ENCODE measurements at places on chromosomes 4 and X. TPM values are rescaled to one million over a fixed set of nuclear protein-coding genes. Genes with fewer than 3 reads are reported as not detected.

DNA sequence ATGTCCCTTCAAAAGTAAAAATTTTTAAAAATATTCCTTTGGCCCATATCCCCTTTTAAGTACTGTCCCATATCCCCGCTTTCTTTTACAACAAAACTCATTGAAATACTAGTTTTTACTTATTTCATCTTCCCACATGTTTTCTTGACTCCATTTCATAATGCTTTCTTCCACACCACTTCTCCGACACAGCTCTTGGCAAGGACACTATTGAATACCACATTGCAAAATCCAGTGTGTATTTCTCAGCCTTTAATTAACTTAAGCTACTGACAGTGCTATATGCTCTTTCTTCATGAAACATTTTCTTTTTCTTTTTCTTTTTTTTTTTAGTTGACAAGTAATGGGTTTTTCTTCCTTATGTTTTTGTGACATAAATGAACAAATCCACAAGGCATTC lies 28.8 kb downstream of the PRDM8 start:
- no peaks in the 10 kb centered on the region for H3K36me3 ChIP-seq
- no peak overlapping the region for H3K4me3 ChIP-seq
- no peaks in the 10 kb centered on the region for H3K4me1 ChIP-seq

DNA sequence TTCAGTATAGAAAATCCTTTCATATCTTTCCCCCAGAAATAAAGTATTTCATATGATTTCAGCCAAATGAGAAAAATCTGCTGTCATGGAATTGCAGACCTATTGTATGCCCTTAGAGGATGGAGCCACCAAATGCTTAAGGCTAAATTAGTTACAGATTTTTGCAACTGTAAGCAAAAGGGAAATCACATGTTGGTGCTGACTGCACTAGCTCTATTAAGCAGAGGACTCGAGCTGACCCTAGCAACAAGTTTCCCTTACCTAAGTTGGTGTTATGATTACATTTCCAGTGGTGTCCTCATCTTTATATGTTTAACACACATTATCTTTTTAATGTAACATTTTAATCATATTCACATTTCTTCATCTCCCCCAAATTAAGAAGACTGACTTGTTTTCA lies 58.3 kb upstream of the DOCK11 start:
- H3K4me3 ChIP-seq: no peak overlapping the region
- H3K27me3 ChIP-seq: no peaks in the 10 kb centered on the region
- no peak overlapping the region for H3K27ac ChIP-seq
- no peaks in the 10 kb centered on the region for H3K36me3 ChIP-seq

- no peak overlapping the region for H3K4me3 ChIP-seq
- no peaks in the 10 kb centered on the region for H3K36me3 ChIP-seq
- no peak overlapping the region for H3K27ac ChIP-seq
- H3K27me3 ChIP-seq: no peaks in the 10 kb centered on the region
Measured at GRCh38 chrX:109954333-109954732, 48.6 kb upstream of the TMEM164 start.

GRCh38 chrX:49163555-49164419 lies 1.2 kb downstream of the MAGIX start:
- peak overlapping the region; percentile 76 for H3K4me3 ChIP-seq
- no peaks in the 10 kb centered on the region for H3K36me3 ChIP-seq
- H3K27me3 ChIP-seq: no peaks in the 10 kb centered on the region

- H3K27me3 ChIP-seq: no peaks in the 10 kb centered on the region
- H3K4me3 ChIP-seq: no peak overlapping the region
- no peak overlapping the region for H3K27ac ChIP-seq
- H3K4me1 ChIP-seq: no peaks in the 10 kb centered on the region
- no peak for DNase-seq
Measured at GRCh38 chr4:174928575-174929253, 10.6 kb downstream of the ADAM29 start.

- H3K4me3 ChIP-seq: peak overlapping the region; percentile 72
- peak; percentile 10 for DNase-seq
- peak overlapping the region; percentile 53 for H3K27ac ChIP-seq
- peaks cover 1% of the 10 kb centered on the region for H3K36me3 ChIP-seq
- H3K4me1 ChIP-seq: peaks cover 10% of the 10 kb centered on the region
Measured at GRCh38 chrX:40152741-40153344, 55.1 kb upstream of the BCOR start.

DNA sequence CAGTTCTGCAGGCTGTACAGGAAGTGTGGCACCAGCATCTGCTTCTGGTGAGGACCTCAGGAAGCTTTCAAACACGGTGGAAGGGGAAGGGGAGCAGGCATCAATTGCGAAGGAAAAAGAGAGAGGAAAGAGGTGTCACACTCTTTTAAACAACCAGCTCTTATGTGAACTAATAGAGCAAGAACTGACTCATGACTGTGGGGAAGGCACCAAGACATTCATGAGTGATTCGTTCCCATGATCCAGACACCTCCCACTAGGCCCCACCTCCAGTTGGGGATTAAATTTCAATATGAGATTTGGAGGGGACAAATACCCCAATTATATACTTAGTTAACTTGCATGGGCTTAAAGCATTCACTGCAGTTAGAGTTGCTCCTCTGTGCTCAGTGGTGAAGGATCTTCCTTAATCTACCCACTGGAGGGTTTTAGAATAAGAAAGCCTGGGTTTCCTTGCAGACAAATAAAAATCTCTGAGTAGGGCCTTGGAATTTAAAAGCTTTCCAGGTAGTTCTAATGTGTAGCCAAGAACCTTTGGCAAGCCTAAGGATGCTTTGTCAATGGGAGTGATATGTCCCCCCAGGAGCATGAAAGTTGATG lies 60.0 kb downstream of the SYNPO2 start:
- H3K4me3 ChIP-seq: no peak overlapping the region
- no peaks in the 10 kb centered on the region for H3K36me3 ChIP-seq
- no peak for DNase-seq
- H3K27ac ChIP-seq: no peak overlapping the region
- no peaks in the 10 kb centered on the region for H3K4me1 ChIP-seq

- no peaks in the 10 kb centered on the region for H3K36me3 ChIP-seq
- H3K27ac ChIP-seq: no peak overlapping the region
- peak; percentile 48 for DNase-seq
- peaks cover 19% of the 10 kb centered on the region for H3K4me1 ChIP-seq
Measured at GRCh38 chr4:123599920-123600810, 203.6 kb downstream of the SPRY1 start.

DNA sequence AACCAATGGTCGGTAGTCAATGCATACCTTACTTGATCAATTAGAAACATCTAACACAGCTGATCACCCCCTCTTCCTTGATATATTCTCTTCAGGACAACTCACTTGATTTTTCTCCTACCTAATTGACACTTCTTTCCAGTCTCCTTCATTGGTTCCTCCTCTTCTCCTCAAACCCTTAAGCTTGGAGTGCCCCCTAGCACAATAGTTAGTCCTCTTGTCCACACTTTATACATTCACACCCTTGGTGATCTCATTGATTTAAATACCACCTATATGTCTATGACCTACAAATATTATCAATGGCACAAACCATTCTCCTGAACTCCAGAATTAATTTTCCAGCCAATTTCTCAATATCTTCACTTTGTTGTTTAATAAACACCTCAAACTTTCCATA lies 724.0 kb downstream of the ADGRL3 start:
- no peaks in the 10 kb centered on the region for H3K27me3 ChIP-seq
- H3K36me3 ChIP-seq: no peaks in the 10 kb centered on the region
- H3K4me3 ChIP-seq: no peak overlapping the region

DNA sequence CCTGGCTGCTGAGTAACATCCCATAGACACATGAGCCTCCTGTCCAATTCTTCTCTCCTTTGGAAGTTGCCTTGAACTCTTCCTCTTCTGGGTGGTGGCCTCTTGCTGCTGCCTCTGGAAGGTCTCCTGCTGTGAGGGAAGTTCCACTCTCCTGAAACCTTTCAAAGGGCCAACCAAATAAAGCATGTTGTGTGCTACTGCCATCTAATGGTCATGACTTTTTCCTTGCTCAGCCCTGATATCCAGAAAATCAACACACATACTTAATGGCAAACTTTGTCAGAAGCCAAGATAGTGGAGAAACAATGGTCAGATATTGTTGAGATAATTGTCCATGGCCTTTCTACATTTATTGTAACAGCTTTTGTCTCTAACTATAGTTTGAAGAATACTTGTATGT lies 19.1 kb upstream of the ZXDA start:
- no peak for DNase-seq
- no peak overlapping the region for H3K4me3 ChIP-seq
- H3K36me3 ChIP-seq: no peaks in the 10 kb centered on the region
- H3K27ac ChIP-seq: no peak overlapping the region
- H3K27me3 ChIP-seq: no peaks in the 10 kb centered on the region
- H3K4me1 ChIP-seq: no peaks in the 10 kb centered on the region

GRCh38 chrX:51395810-51396728 lies 63.4 kb downstream of the NUDT10 start:
- H3K36me3 ChIP-seq: peaks cover 3% of the 10 kb centered on the region
- H3K4me3 ChIP-seq: peak overlapping the region; percentile 86
- H3K27me3 ChIP-seq: no peaks in the 10 kb centered on the region
- DNase-seq: peak; percentile 67

- H3K4me3 ChIP-seq: no peak overlapping the region
- H3K4me1 ChIP-seq: no peaks in the 10 kb centered on the region
- no peak for DNase-seq
- H3K27me3 ChIP-seq: no peaks in the 10 kb centered on the region
- H3K27ac ChIP-seq: no peak overlapping the region
Measured at GRCh38 chr4:129852434-129852833, 756.5 kb downstream of the C4orf33 start.

- no peaks in the 10 kb centered on the region for H3K36me3 ChIP-seq
- H3K27me3 ChIP-seq: no peaks in the 10 kb centered on the region
- no peak overlapping the region for H3K27ac ChIP-seq
- no peak overlapping the region for H3K4me3 ChIP-seq
- DNase-seq: no peak
- H3K4me1 ChIP-seq: no peaks in the 10 kb centered on the region
Measured at GRCh38 chrX:13790206-13791131, 26.4 kb downstream of the GPM6B start.

DNA sequence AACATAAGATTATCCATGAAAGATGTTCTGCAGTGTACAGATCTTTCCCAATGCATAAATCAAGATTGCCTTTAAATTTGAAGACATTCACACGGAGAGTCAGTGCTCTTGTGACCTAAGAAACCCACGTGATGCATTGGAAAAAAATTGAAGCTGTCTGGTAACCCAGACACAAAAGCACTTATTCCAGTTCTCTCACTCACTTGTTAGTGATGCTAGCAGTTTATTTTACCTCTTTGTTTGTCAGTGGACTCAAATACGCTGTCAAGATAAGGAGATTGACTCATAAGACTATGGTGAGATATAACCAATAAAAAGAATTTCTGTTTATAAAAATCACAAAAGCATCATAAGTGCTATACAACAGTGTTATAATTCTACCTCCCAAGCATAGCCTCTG lies 245.8 kb upstream of the SMIM31 start:
- no peak overlapping the region for H3K4me3 ChIP-seq
- no peaks in the 10 kb centered on the region for H3K36me3 ChIP-seq
- DNase-seq: no peak
- no peak overlapping the region for H3K27ac ChIP-seq

DNA sequence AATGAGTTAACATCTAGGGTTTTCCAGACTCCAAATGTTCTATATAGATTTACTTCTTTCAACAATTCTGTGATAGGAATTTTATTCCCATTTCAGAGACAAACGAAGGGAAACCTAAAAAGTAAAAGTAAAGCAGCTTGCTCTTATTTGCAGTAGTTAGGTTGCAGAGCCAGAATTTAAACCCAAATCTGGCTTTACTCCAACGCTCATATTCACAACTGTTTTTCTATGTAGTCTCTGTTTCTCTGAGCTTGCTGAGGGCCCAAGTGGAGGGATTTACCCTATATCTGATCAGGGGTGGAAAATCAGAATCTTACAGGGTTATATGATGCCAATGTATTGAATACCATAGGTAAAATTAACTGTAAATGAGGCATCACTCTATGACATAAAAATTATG lies 599.1 kb upstream of the GRIA3 start:
- no peaks in the 10 kb centered on the region for H3K36me3 ChIP-seq
- no peak overlapping the region for H3K4me3 ChIP-seq
- no peaks in the 10 kb centered on the region for H3K4me1 ChIP-seq
- no peaks in the 10 kb centered on the region for H3K27me3 ChIP-seq
- no peak for DNase-seq

DNA sequence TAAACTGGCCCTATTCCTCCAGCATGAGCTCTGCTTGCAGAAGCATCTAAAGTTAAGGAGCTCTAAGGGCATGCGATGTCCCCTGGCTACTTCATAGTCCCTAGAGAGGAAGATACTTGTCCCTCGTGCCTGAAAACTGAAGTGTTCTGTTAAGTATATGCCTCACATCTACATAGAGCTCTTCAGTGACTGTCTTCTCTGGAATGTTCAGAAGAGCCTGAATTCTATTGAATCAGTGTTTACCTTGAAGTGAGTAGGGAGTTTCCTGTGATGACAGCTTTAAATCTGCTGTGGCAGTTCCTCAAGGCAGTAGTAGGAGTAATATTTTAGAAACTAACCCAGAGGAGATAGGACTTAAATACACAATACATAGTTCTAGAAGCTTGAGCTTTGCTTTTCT lies 111.2 kb downstream of the ZNF518B start:
- H3K36me3 ChIP-seq: no peaks in the 10 kb centered on the region
- H3K27ac ChIP-seq: no peak overlapping the region
- DNase-seq: no peak
- H3K27me3 ChIP-seq: no peaks in the 10 kb centered on the region
- no peaks in the 10 kb centered on the region for H3K4me1 ChIP-seq
- no peak overlapping the region for H3K4me3 ChIP-seq

DNA sequence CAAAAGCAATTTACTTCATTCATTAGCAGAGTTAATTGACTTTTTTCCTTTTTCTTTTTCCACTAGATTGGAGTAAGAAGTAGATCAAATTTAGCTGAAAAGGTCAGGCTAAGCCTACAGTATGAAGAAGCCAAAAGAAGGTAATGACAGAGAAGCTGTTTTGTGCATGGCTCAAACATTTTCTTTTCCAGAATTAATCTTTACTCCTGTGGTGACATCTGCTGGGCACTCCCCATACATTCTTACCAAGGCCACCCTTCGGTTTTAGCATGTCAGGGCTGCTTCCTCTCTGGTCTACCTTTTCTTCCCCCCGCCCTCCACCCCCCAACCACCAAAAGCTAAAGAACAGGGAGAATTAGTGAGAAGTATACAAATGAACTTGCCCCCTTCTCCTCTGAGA lies 70.2 kb downstream of the CLDN22 start:
- H3K27ac ChIP-seq: no peak overlapping the region
- no peaks in the 10 kb centered on the region for H3K27me3 ChIP-seq
- no peaks in the 10 kb centered on the region for H3K36me3 ChIP-seq

Gene SH3D19
- total RNA-seq: not detected

Gene CFAP47
- not detected for total RNA-seq

Gene ADH6
- total RNA-seq: not detected

Gene MID1
- total RNA-seq: 0.95 TPM

Gene DKK2
- not detected for total RNA-seq

Gene NEXMIF
- total RNA-seq: 0.86 TPM

Gene MAGEA6
- total RNA-seq: not detected

Gene RIPPLY1
- not detected for total RNA-seq

All from activated naive CD4-positive, alpha-beta T cell treated with anti-CD3 and anti-CD28 coated beads for 36 hours (primary cell).